Activated naive CD4-positive, alpha-beta T cell treated with Interleukin-2 at 50 U/mL for 16 hours (primary cell): ENCODE measurements at places on chromosomes 4 and X.

DNA sequence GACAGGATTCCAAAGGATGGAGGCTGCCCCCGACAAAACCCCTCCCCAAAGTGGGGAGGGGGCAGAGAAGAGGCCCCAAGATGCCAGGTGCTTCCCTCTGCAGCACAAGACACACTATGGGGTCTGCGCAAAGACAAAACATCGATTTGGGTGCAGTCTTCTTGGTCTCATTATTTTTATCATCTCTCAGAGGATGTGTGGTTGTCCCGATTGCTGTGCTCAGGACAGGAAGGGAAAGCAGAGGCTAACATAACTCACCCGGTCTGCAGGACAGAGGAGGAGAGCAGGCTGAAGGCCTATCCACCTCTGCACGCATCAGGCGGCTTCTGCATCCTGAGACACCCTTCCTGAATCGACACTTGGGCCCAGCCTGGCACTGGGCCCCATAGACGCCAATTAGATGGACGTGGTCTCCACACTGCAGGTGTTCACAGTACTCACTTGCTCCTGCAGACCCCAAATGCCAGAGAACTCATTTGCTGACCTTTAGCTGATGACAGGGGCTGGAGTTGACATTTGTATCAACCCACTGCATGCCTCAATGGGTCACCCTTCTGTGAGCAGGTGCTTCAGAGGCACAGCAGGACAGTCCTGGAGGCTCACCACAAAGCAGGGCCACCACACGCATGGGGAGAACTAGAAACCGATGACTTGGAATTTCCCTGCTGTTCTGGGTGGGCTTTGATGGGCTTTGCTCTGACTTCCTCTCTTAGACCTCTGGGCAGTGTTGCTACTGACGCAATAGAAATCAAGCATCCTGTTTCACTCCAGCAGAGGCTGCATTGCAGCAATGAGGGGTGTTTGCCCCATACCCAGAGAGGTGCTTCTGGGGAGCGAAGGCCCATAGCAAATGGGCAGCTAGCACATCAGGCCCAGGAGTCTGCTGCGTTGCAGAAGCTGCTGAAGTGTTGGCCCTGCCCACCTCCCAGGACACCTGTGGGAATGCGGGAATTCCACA lies 96.3 kb upstream of the ENPP6 start:
- no peak for DNase-seq

GRCh38 chrX:54980334-54980733 lies 13.7 kb downstream of the PFKFB1 start:
- no peak for DNase-seq

GRCh38 chrX:71532078-71532752 lies 689 bp upstream of the OGT start:
- DNase-seq, result peak; percentile 60

DNA sequence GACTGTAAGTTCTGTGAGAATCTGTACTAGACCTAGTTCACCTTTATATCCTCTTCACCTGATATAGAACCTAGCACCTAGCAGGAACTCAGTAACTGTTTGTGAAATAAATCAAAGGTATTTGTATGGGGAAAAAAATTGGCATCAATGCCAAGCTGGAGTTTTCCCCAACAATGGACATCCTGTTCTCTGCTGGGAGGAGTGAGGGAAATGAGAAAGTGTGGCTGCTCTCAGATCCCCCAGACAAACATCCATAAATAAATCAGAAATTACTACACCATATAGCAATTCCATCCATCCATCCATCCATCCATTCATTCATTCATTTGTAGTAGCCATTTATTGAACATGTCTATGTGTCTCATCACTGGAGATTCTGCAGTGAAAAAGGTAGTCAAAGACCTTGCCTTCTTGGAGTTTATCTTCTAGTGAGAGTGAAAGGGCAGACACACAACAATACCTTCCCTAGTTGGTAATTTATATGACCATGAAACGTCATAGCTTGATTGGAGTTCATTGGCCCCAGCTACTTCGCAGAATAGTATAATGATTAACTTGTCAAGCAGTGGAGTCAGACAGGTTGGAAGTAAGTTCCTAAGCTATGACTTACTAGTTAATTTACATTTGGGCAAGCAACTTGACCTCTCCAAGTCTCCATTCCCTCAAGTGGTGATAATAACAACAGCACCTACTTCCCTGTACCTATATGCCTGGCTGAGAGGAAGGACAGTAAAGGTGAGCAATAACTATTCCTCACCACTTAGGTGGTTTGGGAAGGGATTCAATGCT lies 98.7 kb upstream of the KIT start:
- no peak for DNase-seq

- no peak for DNase-seq
Observed at GRCh38 chrX:8191022-8191421, 20.0 kb upstream of the VCX2 start.

DNA sequence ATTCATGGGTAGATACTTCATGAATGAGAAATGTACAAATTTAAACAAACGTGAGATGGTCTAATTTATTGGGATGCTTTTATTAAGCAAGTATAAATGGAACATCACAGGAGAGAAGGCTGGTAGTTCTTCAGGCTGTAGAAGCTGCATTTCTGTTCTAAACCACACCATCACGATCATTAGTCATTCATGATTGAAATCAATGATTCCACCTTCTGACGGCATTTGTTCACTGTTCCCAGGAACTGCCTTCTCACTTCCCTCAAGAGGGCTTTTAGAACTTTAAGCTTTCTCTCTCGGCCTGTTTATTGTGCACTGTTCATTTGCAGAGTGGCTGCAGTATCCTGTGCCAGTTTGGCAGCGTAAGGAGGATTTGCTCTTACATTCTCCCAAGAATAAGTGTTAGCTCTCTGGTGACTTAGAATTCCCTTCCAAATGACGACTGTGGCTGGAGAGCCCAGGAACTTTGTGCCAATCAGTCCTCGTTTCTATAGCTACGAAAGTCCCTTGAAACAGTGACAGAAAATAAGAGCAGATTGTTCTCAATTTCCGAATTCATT lies 54.7 kb downstream of the MFAP3L start:
- DNase-seq, result no peak

GRCh38 chr4:69984030-69984443 lies 11.7 kb upstream of the STATH start:
- DNase-seq, result no peak

DNA sequence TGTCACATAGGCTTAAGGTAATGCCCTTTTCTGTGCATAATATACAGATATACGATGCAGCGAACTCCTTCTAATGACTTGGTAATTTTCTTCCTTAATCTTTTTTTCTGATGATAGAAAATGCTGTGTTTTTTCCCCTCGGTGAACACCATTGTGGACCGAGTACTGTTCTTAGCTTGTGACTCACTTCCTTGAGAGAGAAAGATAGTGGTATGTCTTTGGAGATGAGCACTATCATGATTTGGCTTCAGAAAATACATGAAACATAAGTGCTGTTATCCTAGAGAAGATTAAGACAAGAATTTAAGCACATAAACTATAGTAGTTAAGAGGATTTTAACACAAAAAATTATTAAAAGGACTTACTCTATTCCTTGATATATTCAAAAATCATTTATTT lies 63.9 kb downstream of the RS1 start:
- DNase-seq, result no peak

DNA sequence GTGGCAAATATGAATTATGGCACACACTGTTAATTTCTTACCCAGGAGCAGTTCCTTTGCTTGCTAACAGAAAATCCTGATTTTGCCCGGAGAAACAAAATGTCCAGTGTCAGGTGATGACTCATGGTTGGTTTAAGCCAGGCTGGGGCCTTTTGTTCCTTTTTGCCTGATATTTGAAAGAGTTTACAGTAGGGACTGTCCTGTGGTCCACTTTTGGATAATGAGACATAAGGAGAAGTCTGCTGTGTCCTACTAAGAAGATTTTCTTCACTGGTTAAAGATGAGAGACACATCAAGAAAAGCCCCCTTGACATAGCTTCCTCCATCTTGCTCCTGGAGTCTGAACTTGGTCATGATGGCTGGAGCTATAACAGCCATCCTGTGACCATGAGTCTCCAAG lies 12.1 kb upstream of the DRD5 start:
- DNase-seq, result no peak

DNA sequence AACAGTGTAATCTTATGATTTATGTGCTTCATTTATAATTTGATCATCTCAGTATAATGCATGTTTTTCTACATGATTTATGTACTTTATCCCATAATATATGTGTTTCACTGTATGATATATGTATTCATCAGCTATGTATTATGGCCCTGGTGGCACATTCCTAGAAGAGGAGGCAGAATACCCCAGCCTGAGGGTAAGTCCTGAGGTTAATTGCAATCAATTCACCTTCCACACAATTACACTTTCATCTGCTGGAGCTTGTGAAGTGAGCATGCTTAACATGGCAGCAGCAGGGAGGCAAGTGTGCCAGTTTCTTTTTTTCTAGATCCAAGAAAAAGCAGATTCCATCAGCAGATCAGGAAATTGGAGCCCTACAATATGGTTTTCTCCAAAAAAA lies 81.2 kb downstream of the CXXC4 start:
- DNase-seq, result no peak
